Activated CD4-positive, alpha-beta T cell treated with anti-CD3 and anti-CD28 coated beads, Interleukin-2, amount 10 ng/mL, durations not matched to agents 24 days and 14 days (primary cell): ENCODE measurements at places on chromosomes 3 and 15. TPM values are rescaled to one million over a fixed set of nuclear protein-coding genes. Genes with fewer than 3 reads are reported as not detected.

DNA sequence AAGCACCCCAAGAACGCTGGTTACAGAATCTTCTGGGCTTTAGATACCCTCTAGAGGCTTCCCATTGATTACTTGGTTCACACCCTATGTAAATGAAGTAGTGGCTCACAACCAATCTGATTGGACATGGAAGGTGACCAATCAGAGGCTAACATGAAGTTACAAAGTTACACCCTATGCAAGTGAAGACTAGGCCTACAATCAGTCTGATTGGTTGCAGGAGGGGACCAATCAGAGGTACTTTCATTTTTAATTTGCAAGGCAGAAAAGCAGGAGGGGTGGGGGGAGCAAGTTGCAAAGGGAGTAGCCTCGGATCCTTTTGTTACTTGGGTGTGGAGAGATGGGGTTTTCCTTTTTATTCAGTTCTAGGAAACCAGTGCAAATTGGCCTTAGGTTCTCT is 11.1 kb upstream of the RTP2 start:
- peak; percentile 72 for DNase-seq

- DNase-seq: no peak
These were observed 83.6 kb upstream of the OCA2 start for GRCh38 chr15:28182731-28183130.

- peak; percentile 77 for DNase-seq
These were observed 455 bp upstream of the ABHD17C start for GRCh38 chr15:80694611-80695098.

DNA sequence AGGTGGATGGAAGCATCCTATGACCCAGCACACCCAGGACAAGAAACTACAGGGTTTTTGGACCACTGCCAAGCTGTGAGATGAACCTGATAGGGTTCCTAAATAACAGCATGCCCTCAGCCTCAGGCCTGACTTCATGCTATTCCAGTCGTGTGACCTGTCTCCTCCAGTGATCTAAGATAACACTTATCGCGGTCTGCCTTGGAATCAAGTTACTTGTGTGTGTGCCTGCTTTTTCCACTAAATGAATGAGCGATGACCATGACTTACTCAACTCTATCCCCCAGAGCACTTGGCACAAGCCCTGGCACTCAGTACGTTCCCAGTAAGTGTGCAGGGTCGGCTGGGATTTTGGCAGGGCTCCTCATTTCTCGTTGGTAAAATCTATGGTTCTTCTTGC is 172.7 kb upstream of the TP63 start:
- DNase-seq: no peak

The IMPG2 gene
- 0.02 and 0.05 TPM in 2 replicates for total RNA-seq

DNA sequence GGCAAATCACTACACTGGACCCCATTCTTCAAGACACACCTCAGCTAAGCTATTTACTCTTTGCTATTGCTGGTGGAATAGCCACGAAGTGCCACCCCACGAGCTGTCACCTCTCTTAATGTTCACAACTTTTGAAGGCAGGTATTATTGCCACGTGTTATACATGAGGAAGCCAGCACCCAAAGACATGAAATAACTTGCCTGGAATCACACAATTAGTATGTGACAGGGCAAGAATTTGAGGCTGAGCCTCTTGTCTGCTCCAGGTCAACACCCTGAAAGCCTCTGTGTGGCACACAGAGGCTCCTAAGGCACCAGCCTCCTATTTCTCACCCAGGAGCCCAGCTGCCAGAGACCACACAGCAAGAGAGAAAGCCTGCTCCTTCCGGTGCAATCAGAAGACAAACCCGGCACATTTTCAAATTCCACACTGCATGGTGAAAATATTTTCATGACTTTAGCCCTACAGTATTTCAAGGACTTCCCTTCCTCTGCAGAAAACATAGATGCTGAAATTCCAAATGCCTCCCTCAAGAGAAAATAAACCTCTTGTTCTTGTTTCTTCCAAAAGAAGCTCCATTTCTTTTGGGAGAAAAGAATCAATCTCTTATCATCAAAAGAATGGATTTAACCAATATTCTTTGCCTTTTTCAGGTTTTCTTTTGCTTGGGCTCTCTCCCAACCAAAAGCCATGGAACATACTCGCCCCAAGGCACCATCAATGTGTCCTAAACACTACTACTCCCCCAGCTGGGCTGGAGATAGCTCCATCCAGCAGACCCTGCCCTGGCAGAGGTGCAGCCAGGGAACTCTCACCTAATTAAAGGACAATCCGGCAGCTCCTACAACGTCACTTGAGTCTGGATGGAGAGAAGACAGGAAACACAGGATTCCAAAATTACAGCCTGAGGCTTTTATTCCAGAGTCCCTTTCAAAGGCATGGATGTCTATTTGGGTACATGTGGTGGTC is 84.7 kb upstream of the THBS1 start:
- DNase-seq: no peak
